ENCODE measurements at places on chromosomes 16 and 17. TPM values are rescaled to one million over a fixed set of nuclear protein-coding genes. Genes with fewer than 3 reads are reported as not detected.

DNA sequence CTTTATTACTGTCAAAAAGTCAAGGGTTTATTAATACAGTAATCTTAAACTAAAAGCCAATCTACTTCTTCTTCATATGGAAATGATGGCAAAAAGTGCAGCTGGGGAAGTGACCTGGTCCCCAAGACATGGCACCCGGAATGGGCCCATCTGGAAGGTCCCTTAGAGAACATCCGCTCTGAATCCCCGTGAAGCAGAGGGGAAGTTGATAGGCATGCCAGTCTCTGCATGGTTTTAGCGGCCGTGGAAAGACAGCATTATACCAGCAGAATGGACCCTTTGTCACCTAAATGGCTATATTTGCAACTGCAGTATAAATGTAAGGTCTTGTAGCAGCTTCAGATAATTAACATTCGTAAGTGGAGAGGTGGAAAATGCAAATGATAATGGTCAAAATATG, 32.4 kb downstream of the COTL1 start:
- no peaks in the 10 kb centered on the region for H3K27me3 ChIP-seq
- H3K4me1 ChIP-seq = peaks cover 12% of the 10 kb centered on the region
- H3K36me3 ChIP-seq = peaks cover 5% of the 10 kb centered on the region
- H3K27ac ChIP-seq = no peak overlapping the region
- no peak overlapping the region for H3K4me3 ChIP-seq

DNA sequence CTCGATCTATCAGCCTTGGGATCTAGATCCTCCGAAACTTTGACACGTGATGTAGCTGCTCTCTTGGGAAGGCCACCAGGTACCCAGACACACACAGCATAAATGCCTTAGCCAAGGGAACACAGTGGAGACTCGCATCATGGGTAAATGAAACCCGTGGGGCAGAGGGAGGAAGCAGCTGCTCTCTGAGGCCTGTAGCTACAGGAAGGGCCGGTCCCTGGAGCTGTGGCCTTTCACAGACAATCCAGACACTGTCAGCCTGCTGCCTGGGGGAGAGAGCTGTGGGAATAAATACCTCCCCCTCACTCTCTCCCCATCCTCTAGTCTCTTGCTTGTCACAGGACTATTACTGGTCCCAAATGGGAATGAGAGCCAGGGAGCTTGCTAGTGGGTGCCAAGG, 351.2 kb downstream of the UTP18 start:
- H3K4me1 ChIP-seq = no peaks in the 10 kb centered on the region
- peaks cover 4% of the 10 kb centered on the region for H3K27me3 ChIP-seq
- no peak overlapping the region for H3K27ac ChIP-seq
- DNase-seq = no peak
- no peaks in the 10 kb centered on the region for H3K36me3 ChIP-seq

Gene HES7
- total RNA-seq = 0.70 TPM

Gene HBA1
- total RNA-seq = not detected

Gene NPTX1
- 20.3 TPM for total RNA-seq

- H3K4me1 ChIP-seq = peaks cover 8% of the 10 kb centered on the region
- no peak overlapping the region for H3K27ac ChIP-seq
- H3K36me3 ChIP-seq = peaks cover 6% of the 10 kb centered on the region
- no peaks in the 10 kb centered on the region for H3K27me3 ChIP-seq
- no peak for DNase-seq
Observed at GRCh38 chr16:27572711-27573110, 22.8 kb downstream of the KATNIP start.

Gene TBC1D3I
- 0.60 TPM for total RNA-seq

DNA sequence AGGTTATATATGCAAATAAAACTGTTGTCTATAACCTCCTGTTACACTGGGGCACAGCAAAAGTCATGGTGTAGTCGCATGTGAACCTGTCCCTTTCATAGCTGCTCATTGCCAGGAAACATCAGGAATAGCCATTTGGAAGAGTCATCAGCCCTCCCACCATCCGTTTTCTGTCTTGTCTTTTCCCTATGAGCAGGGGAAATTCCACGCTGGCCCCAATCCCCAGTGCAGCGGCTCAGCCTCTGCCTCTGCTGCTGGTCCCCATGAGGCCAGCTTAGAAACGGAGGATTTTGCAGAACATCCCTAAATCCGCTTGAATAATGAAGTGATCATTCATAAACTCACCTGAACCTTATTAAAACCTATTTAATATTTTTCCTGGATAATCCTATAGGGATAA, 10.5 kb downstream of the MAPT start:
- no peak for DNase-seq
- H3K27ac ChIP-seq = no peak overlapping the region
- H3K4me1 ChIP-seq = no peaks in the 10 kb centered on the region
- peaks cover 38% of the 10 kb centered on the region for H3K27me3 ChIP-seq
- no peak overlapping the region for H3K4me3 ChIP-seq

Gene NRN1L
- total RNA-seq = not detected

- peak; percentile 22 for DNase-seq
- no peaks in the 10 kb centered on the region for H3K27me3 ChIP-seq
- peaks cover 23% of the 10 kb centered on the region for H3K4me1 ChIP-seq
Observed at GRCh38 chr17:41492351-41492750, 2.6 kb upstream of the KRT36 start.

- DNase-seq = no peak
- no peak overlapping the region for H3K4me3 ChIP-seq
- peaks cover 5% of the 10 kb centered on the region for H3K4me1 ChIP-seq
- peaks cover 1% of the 10 kb centered on the region for H3K36me3 ChIP-seq
Observed at GRCh38 chr16:61891460-61891859, 144.8 kb downstream of the CDH8 start.

DNA sequence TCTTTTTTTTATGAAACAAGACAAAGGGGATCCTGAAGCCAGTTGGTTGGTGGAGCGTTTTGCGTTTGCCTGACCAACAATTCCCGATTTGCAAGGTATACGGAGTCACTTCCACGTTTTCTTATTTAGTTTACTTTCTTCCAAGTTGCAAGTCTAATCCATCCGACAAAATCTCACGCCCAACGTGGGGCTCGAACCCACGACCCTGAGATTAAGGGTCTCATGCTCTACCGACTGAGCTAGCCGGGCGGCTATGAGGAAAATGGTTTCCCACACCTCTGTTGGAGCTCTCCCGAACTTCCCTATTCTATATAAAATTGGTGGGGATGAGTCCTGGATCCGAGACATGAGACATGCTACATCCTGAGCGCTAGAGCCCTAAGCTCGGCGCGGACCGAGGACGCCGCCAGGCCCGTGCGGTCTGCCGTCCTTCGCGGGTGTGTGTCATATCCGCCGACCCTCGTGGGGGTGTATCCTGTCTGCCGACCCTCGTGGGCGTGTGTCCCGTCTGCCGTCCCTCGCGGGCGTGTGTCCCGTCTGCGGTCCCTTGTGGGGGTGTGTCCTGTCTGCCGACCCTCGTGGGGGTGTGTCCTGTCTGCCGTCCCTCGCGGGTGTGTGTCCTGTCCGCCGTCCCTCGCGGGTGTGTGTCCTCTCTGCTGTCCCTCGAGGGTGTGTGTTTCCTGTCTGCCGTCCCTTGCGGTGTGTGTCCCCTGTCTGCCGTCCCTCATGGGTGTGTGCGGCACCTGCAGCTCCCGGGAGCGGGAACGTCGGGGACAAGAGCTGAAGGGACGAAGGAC, 22.6 kb downstream of the ZNF213 start:
- H3K4me3 ChIP-seq = peak overlapping the region; percentile 90
- peak overlapping the region; percentile 86 for H3K27ac ChIP-seq
- H3K4me1 ChIP-seq = peaks cover 22% of the 10 kb centered on the region
- DNase-seq = peak; percentile 64
- H3K36me3 ChIP-seq = no peaks in the 10 kb centered on the region

GRCh38 chr17:81203136-81203535, 19.6 kb downstream of the CEP131 start:
- peaks cover 7% of the 10 kb centered on the region for H3K4me1 ChIP-seq
- no peaks in the 10 kb centered on the region for H3K27me3 ChIP-seq
- no peak overlapping the region for H3K27ac ChIP-seq
- peak; percentile 89 for DNase-seq
- H3K36me3 ChIP-seq = no peaks in the 10 kb centered on the region
- H3K4me3 ChIP-seq = no peak overlapping the region

- DNase-seq = no peak
- no peak overlapping the region for H3K4me3 ChIP-seq
- peaks cover 9% of the 10 kb centered on the region for H3K4me1 ChIP-seq
- no peaks in the 10 kb centered on the region for H3K27me3 ChIP-seq
Observed at GRCh38 chr17:1773696-1774181, 11.9 kb downstream of the SERPINF1 start.

- H3K4me1 ChIP-seq = no peaks in the 10 kb centered on the region
- H3K4me3 ChIP-seq = no peak overlapping the region
- H3K36me3 ChIP-seq = no peaks in the 10 kb centered on the region
- H3K27ac ChIP-seq = no peak overlapping the region
Observed at GRCh38 chr16:54577651-54578128, 291.1 kb upstream of the IRX3 start.

DNA sequence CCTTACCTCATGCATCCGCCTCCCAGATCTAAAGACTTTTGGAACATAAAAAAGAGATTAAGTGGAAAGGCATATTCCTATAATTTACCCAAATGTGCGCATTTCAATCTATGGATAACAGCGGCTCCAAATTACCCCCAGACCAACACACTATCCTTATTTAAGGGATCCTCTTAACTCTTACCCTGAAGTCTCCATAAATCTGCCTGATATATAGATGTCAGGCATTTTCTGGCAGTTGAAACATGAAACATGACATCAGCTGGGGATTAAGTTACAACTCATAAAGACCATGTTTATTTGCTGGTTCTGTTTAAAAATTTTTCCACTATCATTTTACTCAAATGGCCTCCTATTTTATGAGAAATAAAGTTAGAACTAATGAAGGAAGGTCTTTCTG, 478.5 kb upstream of the SALL1 start:
- no peak for DNase-seq
- no peak overlapping the region for H3K4me3 ChIP-seq
- no peaks in the 10 kb centered on the region for H3K36me3 ChIP-seq
- H3K27ac ChIP-seq = no peak overlapping the region
- no peaks in the 10 kb centered on the region for H3K4me1 ChIP-seq
- H3K27me3 ChIP-seq = no peaks in the 10 kb centered on the region

- H3K4me1 ChIP-seq = peaks cover 19% of the 10 kb centered on the region
- peak overlapping the region; percentile 52 for H3K4me3 ChIP-seq
- DNase-seq = peak; percentile 93
- no peaks in the 10 kb centered on the region for H3K27me3 ChIP-seq
Observed at GRCh38 chr17:80826955-80827645, 164.5 kb upstream of the CHMP6 start.

Gene OR1F1
- total RNA-seq = not detected

- no peak for DNase-seq
- H3K4me3 ChIP-seq = no peak overlapping the region
- H3K4me1 ChIP-seq = no peaks in the 10 kb centered on the region
- no peaks in the 10 kb centered on the region for H3K27me3 ChIP-seq
- no peak overlapping the region for H3K27ac ChIP-seq
Observed at GRCh38 chr16:17493012-17493411, 22.3 kb upstream of the XYLT1 start.

Gene PRAC2
- total RNA-seq = not detected

DNA sequence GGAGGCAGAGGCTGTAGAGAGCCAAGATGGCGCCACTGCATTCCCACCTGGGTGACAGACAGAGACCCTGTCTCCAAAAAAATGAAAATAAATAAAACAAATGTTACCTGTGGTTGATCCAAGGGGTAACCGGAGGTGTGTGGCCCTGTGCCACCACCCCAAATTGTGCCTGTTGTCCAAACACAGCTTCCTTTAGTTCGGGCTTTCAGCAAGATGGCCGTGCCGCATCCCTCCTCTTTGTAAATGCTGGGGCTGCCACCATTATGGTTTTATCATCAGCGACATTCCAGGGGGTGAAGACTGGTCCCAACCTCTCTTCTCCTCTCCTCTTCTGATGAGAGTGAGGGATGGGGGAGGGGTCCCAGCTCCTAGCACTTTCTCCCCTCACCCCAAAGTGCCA, at the start of gene C16orf92:
TSS of gene C16orf92 (plus strand) at position 312 of the 400 bp plus-strand sequence. CDS start 143 bp downstream, outside the sequence.
- H3K4me1 ChIP-seq = peaks cover 5% of the 10 kb centered on the region
- no peak within 1 kb of the TSS for H3K27ac ChIP-seq
- H3K27me3 ChIP-seq = peaks cover 18% of the 10 kb centered on the region

- no peak overlapping the region for H3K4me3 ChIP-seq
- peaks cover 52% of the 10 kb centered on the region for H3K4me1 ChIP-seq
- H3K27ac ChIP-seq = peak overlapping the region; percentile 90
Observed at GRCh38 chr17:44599298-44600175, 42.3 kb downstream of the FZD2 start.

GRCh38 chr16:72244853-72245252, 72.9 kb upstream of the PMFBP1 start:
- no peak for DNase-seq
- no peak overlapping the region for H3K4me3 ChIP-seq
- H3K27ac ChIP-seq = no peak overlapping the region
- H3K36me3 ChIP-seq = no peaks in the 10 kb centered on the region
- H3K4me1 ChIP-seq = peaks cover 22% of the 10 kb centered on the region

- no peak for DNase-seq
- H3K27ac ChIP-seq = peak overlapping the region; percentile 88
- no peak overlapping the region for H3K4me3 ChIP-seq
- H3K27me3 ChIP-seq = no peaks in the 10 kb centered on the region
Observed at GRCh38 chr16:66131156-66131807, 235.2 kb upstream of the CDH5 start.

- H3K27me3 ChIP-seq = peaks cover 8% of the 10 kb centered on the region
- no peak overlapping the region for H3K4me3 ChIP-seq
- H3K36me3 ChIP-seq = peaks cover 2% of the 10 kb centered on the region
- H3K27ac ChIP-seq = no peak overlapping the region
- DNase-seq = no peak
Observed at GRCh38 chr17:16593356-16594102, 24.5 kb upstream of the ZNF287 start.

Gene SMTNL2
- not detected for total RNA-seq

Gene ATP1B2
- total RNA-seq = 0.77 TPM

Gene DRC3
- 2.6 TPM for total RNA-seq

DNA sequence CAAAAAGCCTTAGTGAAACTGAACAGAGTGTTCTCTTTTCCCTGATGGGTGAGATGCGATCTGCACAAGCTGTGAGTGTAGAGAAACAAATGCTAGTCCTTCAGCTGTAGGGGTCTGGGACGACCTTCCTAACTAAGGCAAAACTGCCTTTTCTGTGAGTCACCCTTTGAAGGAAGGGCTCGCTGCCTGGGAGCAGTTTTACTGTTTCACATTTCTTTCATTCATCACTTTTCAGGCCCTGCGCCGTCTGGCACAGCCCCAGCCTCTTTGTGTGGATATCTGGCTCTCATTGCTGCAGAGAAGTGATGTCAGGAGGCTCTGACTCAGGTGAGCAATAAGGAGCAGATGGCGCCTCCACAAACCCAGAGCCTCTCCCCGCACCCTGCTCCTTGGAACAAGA, 57.4 kb downstream of the HS3ST3A1 start:
- DNase-seq = no peak
- peak overlapping the region; percentile 41 for H3K4me3 ChIP-seq
- H3K27ac ChIP-seq = peak overlapping the region; percentile 95
- no peaks in the 10 kb centered on the region for H3K27me3 ChIP-seq
- H3K4me1 ChIP-seq = peaks cover 58% of the 10 kb centered on the region
- H3K36me3 ChIP-seq = peaks cover 4% of the 10 kb centered on the region

- no peak overlapping the region for H3K27ac ChIP-seq
- DNase-seq = no peak
- H3K4me1 ChIP-seq = peaks cover 12% of the 10 kb centered on the region
- H3K36me3 ChIP-seq = no peaks in the 10 kb centered on the region
Observed at GRCh38 chr17:81025741-81026129, 9.2 kb upstream of the BAIAP2 start.
